Frontal cortex (tissue), 4 donors: ENCODE measurements at places on chromosomes 11 and 22. TPM values are rescaled to one million over a fixed set of nuclear protein-coding genes. Genes with fewer than 3 reads are reported as not detected.

The MYBPC3 gene
- not detected for total RNA-seq

The SYT13 gene
- total RNA-seq, result 191 TPM

The CHRM4 gene
- total RNA-seq, result 6.1 TPM

The CASP5 gene
- total RNA-seq, result not detected

The MYEOV gene
- total RNA-seq, result not detected

The C22orf42 gene
- total RNA-seq, result 0.41 TPM

The MS4A12 gene
- total RNA-seq, result not detected

The FOLH1 gene
- 4.9 TPM for total RNA-seq

The ZC3H7B gene
- total RNA-seq, result 48.5 TPM

The KDM4E gene
- not detected for total RNA-seq

The DDI1 gene
- total RNA-seq, result not detected

The MAML2 gene
- 3.3 TPM for total RNA-seq

The BCO2 gene
- total RNA-seq, result 6.5 TPM

The SEZ6L gene
- 51.8 TPM for total RNA-seq
